ENCODE measurements at places on chromosomes 13 and 19. TPM values are rescaled to one million over a fixed set of nuclear protein-coding genes. Genes with fewer than 3 reads are reported as not detected.

GRCh38 chr13:50730496-50731351 is 112.8 kb downstream of the DLEU7 start:
- no peak for DNase-seq

MTUS2 gene
- not detected for total RNA-seq

- no peak for DNase-seq
These were observed 345.6 kb downstream of the SPRY2 start for GRCh38 chr13:79995334-79995733.

RPS16 gene
- total RNA-seq = 3,474 TPM

All from activated T-cell treated with anti-CD3 and anti-CD28 coated beads, Interleukin-2, amount 50 U/mL, for 4 hours (primary cell).